ENCODE measurements at places on chromosomes 1 and 21.

- no peak for DNase-seq
Observed at GRCh38 chr1:57957576-57957975, 533.7 kb upstream of the DAB1 start.

DNA sequence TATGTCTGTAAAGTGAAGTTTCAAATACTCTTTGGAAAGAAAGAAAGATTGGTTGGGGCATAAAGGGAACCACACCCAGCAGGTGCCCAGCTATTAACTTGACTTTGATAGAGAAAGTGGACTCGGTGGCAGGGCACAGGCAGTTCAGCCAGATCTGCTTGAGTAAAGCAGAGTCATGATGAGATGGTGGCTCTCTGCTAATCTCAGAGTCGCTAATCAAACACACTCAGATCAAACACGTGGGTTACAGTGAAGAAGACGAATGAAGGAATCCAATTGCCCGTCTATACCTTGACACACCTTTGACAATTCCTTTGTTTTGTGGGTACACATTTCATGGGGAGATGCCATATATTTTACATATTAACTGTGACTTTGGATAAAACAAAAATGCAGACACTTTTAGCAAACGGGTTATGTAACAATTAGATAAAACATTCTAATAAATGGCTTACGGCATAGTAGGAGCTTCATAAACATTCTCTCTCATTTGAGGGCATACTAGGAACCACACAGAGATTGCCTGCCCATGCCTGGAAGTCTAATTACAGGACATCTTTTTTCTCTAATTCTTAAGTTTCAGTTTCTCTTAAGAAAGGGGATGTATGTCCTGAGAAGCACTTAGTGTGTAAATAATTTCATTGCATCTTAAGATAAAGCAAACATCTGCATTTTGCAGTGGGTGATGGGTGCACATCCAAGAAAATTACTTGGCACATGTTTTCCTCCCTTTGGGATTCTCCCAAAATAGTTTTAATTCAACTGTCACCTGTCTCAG is 7.2 kb downstream of the CBR1 start:
- DNase-seq: no peak

GRCh38 chr1:29786791-29787732 is 550.7 kb downstream of the PTPRU start:
- no peak for DNase-seq

DNA sequence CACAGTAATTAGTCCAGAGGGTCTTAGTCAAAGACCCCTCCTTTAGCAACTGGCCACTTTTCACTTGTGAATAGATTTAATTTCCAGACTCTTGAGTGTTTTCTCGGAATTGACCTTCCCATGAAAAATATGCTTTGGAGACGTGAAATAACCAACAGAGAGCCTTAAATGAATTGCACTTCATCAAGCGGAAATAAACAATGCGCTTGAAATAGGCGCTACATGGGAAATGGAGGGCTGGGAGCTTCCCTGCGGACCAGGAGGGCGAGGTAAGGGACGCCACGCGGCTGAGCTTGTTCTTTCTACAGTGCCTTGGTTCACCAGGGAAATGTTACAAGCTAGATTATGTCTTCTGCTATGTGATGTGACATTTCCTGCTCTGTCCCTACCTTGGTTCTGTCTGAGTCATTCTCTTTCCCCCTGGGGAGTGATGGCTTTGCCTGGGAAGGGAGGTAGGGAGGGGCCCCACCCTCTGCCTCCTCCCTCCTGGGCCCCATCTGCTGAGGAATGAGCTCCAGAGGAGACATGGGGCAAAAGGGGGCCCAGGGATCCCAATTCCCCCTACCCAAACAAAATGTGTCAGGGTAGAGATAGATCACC is 619.3 kb downstream of the PTPRU start:
- DNase-seq: no peak

DNA sequence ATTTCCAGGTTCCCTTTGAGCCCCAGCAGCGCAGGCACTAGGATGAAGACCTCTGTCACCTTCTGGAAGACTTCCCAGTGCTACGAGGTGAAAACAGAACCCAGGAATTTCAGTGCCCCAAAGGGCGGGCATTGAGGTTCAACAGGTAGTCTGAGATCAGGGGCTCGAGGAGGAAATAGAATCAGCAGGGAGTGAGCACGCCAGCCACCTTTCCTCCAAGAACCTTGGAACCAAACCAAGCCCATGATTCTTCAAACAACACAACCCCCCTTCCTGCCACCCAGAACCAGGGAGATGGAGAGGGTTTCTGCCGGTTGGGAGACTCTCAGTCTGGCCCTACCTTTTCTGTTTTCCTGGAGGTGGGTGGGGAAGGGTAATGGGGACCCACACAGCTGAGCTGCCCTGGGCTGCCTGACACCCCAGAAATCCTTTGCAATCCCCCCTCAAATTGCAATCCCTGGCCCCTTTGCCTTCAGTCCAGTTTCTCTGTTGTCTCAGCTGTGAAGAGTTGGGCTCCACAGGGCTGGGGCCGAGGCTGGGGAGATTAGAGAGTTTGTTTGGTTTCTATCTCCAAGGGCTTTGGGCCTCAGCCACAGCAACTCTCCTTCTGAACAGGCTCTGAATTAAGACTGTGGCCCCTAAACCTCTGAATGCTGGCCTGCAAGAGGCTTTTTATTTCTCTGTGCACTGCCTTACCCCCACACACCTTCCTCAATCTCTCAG is 11.9 kb downstream of the SLC41A1 start:
- DNase-seq: no peak

- no peak for DNase-seq
Observed at GRCh38 chr1:43536196-43536863, 5.6 kb downstream of the PTPRF start.

- peak; percentile 82 for DNase-seq
Observed at GRCh38 chr1:17239420-17239819, 9.5 kb upstream of the PADI3 start.

DNA sequence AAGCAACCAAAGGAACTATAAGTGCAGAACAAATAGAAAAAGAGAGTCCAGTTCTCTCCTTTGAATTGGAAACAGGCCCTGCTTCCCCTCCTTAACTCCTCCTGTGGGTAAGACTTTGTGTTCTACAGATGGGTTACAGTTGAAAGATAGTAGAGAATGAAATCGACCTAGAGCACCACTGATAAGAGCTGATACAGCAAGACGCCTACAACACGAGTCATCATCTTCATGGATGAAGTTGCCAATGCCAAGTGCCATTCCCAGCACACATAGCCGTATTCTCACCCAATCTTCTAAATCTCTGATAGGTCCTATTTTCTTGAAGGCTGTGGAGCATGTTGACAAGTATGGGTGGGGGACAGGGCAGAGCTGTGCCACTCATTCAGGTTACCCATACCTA is 99.8 kb upstream of the CAMK1G start:
- no peak for DNase-seq

DNA sequence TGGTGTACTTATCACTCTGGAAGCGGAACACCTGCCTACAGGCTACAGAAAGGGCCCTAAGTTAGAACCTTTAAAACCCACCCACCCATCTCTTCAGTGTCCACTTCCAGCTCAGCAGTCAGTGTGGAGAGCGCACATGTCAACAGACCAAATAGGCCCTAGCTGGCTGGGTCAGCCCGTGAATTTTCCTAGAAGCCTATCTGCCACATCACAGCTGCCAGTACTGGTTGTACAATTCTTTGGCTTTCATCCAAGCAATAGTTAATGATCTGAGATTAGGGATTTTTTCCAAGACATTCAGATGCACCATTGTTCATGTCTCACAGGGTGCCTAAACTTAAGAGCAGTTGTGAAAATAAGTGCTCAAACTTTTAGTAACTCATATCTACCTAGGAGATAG is 197.1 kb downstream of the KCNK2 start:
- no peak for DNase-seq

DNA sequence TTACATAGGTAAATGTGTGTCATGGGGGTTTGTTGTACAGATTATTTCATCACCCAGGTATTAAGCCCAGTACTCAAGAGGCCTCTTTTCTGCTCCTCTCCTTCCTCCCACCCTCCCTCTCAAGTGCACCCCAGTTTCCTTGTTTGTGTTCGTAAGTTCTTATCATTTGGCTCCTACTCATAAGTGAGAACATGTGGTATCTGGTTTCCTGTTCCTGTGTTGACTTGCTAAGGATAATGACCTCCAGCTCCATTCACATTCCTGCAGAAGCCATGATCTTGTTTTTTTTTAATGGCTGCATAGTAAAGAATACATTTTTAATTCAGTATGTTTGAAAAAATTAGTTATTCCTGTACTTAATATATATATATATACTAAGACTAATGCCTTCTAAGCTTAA is 107.7 kb downstream of the CLDN17 start:
- no peak for DNase-seq

GRCh38 chr1:229842302-229843255 is 216.5 kb downstream of the URB2 start:
- no peak for DNase-seq

Data from SJSA1 (cell line).